ENCODE measurements at places on chromosomes 7 and 10. TPM values are rescaled to one million over a fixed set of nuclear protein-coding genes. Genes with fewer than 3 reads are reported as not detected.
A peak's percentile ranks its signal among the peaks of the same experiment; 100 is the strongest.

- no peak for DNase-seq
Observed at GRCh38 chr7:41795276-41795833, 92.5 kb upstream of the INHBA start.

- DNase-seq, result peak; percentile 93
Observed at GRCh38 chr7:51160990-51161615, 155.5 kb downstream of the COBL start.

GRCh38 chr7:10780400-10780747 lies 193.3 kb upstream of the PHF14 start:
- DNase-seq, result no peak

DNA sequence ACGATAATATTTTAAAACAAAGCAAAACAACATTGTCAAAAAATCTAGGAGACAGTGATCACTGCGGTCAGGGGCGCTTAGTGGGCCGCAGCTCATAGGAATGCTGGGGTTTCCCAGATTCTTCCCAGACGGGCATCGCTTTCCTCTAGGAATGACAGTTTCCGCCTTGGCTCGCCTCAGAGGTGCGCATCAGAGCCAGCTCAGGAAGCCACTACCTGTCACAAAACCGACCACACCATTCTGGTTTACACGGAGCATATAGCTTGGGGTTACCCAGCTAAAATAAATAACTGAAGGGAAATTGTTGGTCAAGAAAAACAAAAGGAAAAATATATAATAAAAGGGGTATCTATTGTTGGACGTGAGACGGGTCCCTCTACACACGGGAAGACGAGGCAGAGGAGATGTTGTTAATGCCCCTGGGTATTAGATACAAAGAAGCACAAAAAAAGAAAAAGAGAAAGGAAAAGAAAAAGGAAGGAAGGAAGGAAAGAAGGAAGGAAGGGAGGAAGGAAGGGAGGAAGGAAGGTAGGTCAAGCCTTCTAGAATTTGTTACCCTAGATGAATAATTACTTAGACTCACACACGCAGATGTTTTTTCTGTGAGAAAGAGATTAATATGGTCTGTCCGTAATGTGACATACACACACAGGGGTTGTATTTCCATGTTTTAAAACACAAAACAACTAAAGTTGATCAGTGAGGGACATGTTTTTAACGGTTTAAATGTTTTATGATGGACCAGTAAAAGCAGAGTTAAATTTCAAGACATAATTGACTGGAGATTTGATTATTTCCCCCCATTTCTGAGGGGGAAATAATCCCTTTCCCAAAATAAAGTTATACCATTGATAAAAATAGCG lies 292.4 kb upstream of the NFE2L3 start:
- DNase-seq, result no peak

The OPN1SW gene
- polyA plus RNA-seq, result 2.4 TPM

DNA sequence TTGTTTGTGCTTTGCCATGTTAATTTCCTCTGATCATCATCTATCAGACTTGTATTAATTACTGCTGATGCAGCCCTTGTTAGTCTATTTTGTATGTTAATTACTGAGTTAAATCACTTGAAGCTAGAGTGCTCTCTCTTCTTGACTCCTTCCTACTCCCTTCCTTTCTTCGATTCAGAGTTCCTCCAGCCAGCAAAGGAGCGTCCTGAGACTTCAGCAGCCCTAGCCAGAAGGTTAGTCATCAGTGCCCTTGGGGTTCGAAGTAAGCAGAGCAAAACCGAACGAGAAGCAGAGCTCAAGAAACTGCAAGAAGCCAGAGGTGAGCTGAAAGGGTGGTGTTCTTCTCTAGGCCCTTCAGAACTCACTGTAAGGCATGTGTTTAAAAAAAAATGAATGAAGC lies 32.1 kb downstream of the LOXL4 start:
- no peak for DNase-seq
